ENCODE measurements at places on chromosomes 3 and 15.

DNA sequence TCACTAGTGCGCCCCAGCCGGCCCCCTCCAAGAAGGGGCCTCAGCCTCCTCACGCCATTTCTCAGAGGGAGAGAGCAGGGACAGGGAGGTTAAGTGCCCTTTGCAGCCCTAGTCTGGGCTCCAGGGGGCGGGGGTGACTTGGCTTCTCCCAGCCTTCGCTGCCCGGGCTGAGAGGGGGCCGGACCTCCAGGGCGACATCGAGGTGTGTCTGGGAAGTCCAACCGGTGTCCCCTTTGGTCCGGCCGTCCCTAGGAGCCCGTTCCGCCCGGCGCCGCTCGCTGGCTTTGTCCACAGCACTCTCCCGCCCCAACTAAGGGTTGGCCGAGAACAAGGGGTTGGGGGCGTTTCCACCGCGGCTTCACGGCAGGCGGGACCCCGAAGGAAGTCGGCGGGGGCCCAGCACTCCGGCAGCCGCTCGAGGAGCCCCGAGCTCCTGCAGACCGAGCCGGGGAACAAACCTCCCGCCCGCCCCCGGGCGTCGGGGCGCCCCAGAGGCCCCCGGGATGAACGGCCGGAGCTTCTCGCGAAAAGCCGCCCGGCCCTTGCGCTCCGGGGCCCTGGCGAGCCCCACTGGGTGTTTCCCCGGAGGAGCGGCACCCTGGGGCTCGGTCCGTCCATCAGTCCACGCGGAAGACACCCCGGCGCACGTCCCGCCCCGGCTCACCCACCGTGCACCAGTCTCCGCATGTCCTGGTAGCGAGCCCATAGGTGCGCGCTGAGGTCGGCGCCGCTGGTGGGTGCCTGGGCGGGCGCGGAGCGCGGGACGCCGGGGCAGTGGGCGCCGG lies 627 bp downstream of the NT5DC2 start:
- no peak for DNase-seq

DNA sequence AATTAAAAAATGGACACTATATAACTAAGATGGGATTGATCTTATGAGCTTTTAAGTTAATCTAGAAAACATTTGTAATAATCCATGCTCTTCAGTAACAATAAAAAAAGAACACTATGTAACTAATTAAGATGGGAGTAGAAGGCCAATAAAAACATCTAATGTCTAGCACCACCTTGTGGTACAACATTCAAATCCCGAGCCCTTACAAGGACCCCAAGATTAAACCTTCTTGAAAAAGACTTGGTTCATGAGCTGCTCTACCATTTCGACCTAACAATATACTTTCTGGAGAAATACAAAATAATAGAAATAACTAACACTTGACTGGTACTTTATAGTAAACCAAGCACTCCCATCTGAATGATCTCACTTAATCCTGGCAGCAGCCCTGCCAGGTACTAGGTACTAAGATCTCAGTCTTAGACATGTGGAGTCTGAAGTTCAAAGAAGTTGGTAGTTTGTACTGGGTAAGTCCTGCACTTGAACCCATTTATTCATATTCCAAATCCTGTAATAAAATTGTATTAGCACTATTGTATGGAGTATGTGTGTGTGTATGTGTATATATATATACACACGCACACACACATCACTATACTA lies 21.8 kb downstream of the METTL6 start:
- no peak for DNase-seq

DNA sequence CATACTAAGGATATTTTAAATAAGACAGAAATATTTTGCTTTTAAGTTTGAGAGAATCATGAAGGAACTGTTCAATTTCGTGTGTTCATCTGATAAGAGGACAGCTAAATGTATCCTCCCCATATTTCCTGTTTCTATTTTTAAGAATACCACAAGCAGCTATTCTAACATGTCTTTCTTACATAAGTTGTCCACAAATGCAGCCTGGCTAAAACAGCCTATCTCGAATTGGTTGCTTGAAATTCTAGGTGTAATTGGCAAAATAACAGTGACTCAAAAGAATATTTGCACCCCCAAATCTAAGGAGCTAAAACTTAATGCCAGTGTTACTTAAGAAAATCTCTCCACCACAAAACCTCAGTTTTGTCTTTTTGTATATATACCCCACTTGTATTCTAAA lies 35.0 kb downstream of the BTLA start:
- DNase-seq = no peak

DNA sequence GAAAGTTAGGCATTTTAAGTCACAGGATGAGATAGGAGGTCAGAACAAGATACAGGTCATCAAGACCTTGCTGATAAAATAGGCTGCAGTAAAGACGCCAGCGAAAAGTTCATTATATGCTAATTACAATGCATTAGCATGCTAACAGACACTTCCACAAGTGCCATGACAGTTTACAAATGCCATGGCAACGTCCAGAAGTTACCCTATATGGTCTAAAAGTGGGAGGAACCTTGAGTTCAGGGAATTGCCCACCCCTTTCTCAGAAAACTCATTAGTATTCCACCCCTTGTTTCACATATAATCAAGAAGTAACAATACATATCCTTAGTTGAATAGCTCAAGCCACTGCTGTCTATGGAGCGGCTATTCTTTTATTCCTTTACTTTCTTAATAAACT lies 92.7 kb upstream of the PLXND1 start:
- no peak for DNase-seq

DNA sequence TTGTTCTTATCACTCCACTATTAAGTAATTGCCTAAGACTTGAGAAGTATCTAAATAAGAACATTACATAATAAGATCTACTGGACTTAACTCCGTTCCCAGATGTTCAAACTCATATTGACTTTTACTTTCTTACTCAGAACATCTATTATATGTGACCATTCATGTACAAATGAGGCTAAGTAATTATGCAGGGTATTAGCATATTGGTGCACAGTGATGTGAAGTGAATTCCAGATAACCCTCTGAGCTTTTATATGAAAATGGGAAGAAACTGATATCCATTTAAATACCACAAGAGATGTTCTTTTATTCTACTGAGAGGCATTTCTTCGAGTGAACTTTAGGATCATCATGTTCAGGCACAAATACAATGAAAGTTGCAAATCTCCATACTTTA lies 135.7 kb downstream of the ZPLD1 start:
- DNase-seq = no peak

DNA sequence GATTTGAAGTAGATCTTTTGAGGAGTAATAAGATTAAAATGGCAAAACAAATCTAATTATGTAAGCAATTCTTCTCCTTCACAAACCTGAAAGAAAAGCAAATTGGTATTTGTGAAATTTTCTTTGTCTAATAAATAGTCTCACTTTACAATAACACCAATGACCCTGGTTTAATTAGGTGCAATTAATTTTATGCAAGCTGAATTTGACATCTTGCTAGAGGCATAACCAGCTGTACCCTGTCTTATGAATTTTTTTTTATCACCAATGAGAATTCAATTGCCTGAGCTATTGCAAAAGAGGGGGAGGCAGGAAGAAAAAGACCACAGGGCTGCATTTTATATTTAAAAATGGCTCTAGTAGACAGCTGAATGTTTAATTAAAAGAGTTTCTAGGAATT lies 113.5 kb upstream of the IL12A start:
- DNase-seq = no peak

DNA sequence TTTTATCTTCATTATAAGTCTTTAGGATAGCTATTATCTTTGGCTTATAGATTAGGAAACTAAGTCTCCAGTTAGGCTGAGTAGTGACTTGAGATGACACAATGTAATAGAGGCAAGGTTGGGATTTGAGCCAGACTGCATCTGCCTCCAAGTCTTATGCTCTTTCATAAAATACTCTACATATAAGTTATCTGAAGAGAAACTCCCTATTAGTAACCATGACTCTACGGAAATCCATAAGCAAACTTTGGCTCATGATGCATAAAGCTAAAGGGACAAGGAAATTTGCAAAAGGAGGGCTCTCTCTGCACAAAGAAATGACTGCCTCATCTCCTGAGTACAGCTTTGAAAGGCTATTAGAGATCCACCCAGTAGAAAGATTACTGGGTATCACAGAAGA lies 77.6 kb upstream of the FRMD4B start:
- DNase-seq = no peak

DNA sequence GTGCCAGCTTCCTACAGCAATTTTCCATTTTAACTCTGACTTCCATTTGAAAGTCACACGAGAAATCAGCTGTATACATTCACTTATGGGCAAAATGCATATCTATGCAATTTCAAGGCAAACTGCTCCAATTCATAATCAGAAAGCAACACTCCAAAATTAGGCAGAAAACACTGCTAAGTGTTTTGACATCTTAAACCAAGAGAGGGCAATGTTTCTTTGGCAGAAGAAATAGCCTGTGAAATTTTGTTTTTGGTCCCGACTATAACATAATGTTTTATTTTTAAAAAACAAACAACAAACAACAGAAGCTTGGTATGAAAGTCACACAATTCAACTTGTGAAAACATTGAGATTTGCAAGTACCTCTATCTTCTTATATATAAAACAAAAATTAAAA lies 42.6 kb downstream of the GOLIM4 start:
- no peak for DNase-seq

DNA sequence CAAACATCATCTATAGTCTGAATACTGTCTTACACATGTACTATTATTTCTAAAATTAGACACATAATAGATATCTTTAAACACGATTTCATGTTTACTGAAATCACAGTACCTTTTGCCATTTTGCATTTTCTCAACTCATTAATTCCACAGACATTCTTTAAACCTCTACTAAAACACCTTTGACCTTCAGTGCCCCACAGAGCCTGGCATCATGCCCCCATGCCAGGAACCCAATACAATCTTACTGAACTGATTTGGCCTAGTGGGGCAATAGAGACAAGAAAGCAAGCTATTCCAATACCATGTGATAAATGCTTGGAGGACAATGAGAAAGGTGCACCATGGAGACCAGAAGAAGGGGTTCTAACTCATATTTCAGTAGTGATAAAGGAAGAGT lies 19.3 kb upstream of the GUCA1C start:
- no peak for DNase-seq

- no peak for DNase-seq
Measured at GRCh38 chr15:27341780-27342343, 370.9 kb downstream of the GABRG3 start.

DNA sequence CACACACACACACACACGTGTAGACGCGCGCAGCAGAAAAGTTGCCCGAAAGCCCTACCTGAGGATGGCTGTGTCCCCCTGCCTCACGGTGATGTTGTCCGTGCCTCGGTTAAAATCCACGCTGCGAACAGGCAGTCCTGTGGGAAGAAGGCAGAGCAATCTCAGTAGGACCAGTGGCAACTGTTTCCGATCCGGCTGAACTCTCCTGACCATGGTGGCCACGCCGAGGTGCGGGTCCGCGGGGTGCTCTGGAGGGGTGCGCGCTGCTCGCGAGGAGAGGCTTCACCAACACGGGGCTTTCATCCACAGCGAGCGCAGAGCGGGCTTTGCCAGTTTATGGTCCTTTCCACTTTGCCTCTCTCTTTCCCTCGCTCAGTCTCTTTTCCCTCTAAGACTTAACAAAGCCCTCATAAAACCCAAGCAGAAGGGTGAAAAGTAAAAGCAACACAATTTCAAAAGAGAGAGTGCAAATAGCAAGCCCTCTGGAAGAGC lies 422 bp downstream of the LSAMP start:
- DNase-seq = no peak

DNA sequence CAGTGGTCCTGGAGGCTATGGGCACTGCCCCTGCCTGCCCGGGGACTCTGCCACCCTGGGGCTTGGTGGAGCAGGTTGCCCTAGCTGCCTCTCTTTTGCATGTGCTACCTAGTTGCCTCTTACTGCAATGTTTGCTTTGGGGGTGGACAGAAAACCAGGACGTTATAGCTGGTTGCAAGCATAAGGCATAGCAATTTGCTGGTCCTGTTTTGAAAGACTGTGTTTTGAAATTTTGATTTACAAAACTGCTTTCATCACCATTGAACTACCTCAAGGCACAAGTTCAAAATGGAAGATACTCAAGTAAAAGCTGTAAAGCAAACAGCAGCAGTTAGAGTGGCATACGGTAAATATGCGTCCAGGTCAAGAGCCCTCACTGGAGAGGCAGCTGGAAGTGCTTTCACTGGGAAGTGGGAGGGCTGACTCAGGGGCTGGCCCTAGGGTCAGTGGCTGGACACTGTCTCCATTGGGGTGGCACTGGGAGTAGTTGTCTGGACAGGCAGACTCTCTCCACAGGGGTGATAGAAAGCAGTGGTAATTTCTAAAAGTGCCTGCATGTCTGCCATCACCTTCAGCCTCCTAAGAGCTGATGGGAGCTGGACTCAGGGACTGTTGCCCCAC lies 138.1 kb downstream of the CHDH start:
- no peak for DNase-seq

- DNase-seq = no peak
Measured at GRCh38 chr15:88906551-88906950, 6.6 kb downstream of the MFGE8 start.

DNA sequence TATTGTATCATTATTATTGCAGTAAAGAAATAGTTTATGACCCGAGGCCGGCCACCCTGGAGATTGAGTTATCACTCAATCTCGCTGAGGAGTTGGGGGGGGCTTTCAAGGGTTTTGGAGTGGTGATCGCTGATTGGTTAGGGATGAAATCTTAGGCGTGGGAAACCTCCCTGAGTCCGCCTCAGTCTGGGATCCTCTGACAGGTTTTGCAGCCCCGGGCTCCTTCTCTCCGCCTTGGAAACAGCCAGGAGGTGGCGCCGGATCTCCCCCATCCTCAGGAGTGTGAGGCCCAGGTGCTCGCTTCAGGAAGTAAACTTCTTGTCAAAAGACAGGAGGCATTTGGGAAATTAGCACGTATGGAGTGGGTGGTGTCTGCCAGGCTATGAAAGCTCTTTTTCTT lies 41.1 kb upstream of the SEC61A1 start:
- no peak for DNase-seq

DNA sequence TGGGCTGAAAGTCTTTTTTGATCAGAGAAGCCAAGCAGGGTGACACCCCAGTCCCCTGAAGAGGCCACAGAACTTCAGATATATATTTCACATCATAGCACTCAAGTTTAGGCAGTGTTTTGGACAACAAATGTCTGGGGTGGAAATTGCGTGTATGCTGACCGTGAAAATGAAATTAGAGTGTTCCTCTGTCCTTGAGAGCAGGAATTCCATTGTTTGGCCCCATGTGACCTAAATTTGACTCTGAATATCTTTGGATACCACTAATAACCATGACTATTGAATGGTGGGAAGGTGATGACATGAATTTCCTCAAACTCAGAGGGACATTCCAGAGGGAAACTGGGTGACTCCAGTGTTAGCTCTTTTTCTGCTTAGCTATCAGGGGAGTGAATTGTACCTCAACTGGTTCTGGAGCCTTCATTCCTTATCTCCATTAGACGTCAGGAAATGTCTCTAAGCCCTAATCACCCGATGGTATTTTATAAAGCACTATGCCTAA lies 263.5 kb upstream of the RASGRP1 start:
- no peak for DNase-seq
